H54 (cell line): ENCODE measurements at places on chromosomes 5 and 9.

- no peak for DNase-seq
Measured at GRCh38 chr5:108196276-108196675, 185.6 kb downstream of the FBXL17 start.

DNA sequence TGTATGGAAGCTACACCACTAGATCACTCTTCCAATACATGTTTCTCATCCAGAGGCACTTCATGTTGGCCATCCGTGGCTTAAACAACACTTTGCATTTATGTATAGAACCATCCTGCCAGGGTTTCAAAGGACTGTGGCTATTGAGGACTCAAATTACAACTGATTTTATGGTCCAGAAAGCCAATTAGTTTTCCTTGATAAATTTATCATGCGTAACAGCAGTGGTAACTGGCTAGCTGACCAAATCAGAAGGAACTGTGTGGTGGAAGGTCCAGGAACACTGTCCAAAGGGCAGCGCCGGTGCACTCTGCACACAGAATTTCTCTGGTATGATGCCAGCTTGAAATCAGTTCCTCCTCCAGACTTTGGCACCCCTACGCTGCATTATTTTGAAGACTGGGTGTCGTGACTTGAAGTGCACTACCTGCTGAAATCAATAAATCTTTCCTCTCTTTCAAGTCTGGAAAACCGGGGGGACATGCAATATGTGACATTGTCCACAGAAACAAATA is 69.3 kb upstream of the TMEM252 start:
- no peak for DNase-seq

GRCh38 chr9:98993570-98993945 is 49.9 kb downstream of the COL15A1 start:
- no peak for DNase-seq

DNA sequence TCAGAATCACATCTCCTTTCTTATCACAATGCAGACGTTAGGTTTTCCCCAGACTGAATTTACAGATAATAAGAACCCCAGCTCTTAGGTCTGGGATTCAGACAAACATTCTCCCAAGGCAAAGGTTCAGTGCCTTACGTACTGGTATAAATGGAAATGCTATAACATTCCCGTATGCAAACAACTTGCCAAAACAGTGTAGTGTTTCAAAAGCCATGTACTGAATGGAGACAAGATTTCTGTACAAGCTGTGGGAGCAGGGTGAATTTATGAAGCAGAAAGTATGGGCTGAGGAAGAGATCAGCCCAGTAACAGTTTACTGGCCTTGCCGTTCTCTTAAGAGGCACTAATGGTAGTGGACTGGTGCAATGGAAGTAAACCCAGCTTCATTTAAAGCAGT is 225.5 kb upstream of the ZNF462 start:
- DNase-seq = no peak

GRCh38 chr5:117414926-117415325 is 840.3 kb upstream of the SEMA6A start:
- DNase-seq = no peak

GRCh38 chr5:9653811-9654210 is 23.7 kb upstream of the TAS2R1 start:
- no peak for DNase-seq

- DNase-seq = no peak
Measured at GRCh38 chr9:91519520-91520277, 96.1 kb upstream of the NFIL3 start.

- no peak for DNase-seq
Measured at GRCh38 chr5:41617843-41618515, 107.6 kb upstream of the PLCXD3 start.

GRCh38 chr9:104386425-104387069 is 117.5 kb upstream of the OR13F1 start:
- DNase-seq = peak; percentile 20

- no peak for DNase-seq
Measured at GRCh38 chr5:135446615-135447014, 533 bp downstream of the DCANP1 start.

GRCh38 chr9:134190232-134191121 is 26.1 kb upstream of the RNU6ATAC start:
- no peak for DNase-seq

DNA sequence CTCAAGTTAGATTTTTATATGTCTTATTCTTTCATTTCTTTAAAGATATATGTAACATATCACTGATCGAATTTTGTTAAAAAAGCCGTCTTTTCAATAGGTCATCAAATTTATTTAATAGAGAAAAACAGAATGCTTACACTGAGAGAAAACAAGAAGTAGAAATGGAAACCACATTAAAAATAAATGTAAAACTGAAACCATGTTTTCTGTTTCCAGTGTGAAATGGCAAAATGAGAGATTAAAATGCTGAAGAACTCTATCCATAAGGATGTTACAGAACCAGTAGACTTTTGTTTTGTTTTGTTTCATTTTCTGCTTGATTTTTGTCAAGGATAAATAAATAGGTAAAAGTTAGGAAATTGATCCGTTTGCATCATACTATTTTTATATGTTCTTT is 210.1 kb downstream of the PRDM9 start:
- DNase-seq = no peak

- no peak for DNase-seq
Measured at GRCh38 chr5:171736976-171737891, 48.4 kb upstream of the SMIM23 start.

DNA sequence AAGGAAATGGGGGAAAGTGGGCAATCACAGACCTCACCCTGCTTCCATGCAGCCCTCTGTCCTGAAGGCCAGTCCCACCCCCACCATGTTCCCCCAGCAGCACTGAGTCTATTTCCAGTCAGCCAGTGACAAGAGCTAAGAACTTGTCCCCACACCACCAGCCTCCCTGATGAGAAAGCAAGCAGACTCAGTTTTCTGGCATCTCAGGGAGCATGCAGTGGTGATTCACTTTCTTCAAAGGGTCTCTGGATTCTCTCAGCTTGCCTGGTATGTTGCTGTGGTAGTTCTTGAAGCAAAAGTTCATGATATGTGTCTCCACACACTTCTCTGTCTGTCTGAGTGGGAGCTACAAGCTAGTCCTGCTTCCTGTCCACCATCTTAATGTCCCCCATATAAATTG is 799.9 kb upstream of the TYRP1 start:
- peak; percentile 3 for DNase-seq

DNA sequence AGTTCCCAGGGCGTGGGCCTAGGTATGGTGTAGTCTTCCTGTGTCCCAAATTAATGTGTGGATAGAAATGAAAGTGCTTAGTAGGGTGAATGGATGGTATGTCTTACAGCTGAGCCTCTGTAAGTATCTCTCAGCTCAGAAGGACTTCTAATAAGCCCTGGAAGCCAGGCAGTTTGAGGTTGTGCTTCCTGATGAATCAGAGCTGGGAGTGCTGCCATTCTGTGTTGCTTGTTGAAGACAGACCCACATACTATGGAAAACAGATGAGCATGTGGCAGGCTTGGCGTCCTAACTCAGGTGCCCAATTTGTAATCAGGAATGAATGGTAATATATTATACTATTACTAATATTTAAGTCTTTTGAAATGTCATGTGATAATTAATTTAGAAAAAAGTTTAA is 69.8 kb downstream of the CMYA5 start:
- DNase-seq = peak; percentile 14

GRCh38 chr5:139669662-139670368 is 21.7 kb downstream of the CXXC5 start:
- DNase-seq = no peak

DNA sequence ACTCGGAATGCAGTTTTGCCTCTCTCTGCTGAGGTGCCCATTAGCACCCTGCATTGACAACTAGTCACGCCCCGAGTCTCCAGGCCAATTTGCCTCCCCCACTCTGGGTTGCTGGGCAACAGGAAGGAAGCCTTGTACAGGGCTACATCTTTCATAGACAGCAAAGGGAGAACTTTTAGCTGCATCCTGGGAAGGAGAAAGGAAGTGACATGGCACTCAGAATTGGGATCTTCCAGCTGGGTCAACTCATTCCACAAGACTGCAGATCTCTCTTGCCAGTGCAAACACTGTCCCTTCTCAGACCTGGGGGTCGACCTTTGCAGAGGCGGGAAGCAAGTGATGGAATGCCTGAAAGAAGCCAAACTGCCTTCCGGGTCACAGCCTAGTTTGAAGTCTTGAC is 282.0 kb downstream of the SLIT3 start:
- no peak for DNase-seq

DNA sequence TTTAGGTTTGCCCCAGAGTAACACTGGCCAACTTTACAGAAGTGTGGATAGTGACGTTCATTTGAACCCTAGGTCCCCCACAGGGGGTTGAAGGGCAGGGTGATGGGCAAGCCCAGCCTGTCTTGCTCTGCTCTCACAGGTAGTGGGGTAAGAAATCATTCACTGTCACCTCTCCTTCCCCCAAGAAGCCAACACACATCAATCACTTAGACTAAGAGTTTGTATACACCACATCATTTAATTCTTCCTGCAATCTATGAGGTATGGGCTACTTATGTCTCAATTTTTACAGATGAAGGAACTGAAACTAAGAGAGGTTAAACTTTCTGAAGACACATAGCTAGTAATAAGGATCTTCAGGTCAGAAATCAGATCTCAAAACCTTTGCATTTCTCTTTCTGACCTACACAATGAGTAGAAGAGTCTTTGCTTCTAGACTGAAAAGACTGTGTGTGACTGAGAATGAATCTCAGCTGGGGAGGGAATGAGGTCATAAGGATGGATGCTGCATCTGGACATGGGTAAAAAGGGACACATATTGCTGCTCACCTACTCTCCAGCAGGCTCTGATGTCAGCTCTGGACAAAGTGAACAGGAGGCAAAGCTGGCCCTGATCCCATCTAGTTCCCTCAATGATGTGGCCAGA is 81.0 kb upstream of the EQTN start:
- DNase-seq = no peak

DNA sequence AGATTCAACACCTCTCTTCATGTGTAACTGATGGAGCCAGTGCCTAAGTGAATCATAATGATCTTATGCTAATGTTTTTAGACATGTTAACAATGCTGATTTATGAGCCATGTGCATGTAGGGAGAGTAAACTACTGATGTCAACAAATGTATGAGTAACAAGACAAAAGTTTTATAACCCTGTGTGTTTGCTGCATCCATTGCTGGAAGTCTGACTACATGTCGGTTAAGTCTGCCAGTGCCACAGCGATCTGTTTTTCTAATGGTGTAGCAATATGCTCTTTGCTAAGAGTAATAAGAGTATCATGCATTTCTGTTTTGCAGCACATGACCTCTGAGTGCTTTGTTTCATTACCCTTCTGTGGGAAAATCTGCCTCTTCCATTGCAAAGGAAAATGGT is 26.4 kb upstream of the TMOD1 start:
- DNase-seq = no peak

DNA sequence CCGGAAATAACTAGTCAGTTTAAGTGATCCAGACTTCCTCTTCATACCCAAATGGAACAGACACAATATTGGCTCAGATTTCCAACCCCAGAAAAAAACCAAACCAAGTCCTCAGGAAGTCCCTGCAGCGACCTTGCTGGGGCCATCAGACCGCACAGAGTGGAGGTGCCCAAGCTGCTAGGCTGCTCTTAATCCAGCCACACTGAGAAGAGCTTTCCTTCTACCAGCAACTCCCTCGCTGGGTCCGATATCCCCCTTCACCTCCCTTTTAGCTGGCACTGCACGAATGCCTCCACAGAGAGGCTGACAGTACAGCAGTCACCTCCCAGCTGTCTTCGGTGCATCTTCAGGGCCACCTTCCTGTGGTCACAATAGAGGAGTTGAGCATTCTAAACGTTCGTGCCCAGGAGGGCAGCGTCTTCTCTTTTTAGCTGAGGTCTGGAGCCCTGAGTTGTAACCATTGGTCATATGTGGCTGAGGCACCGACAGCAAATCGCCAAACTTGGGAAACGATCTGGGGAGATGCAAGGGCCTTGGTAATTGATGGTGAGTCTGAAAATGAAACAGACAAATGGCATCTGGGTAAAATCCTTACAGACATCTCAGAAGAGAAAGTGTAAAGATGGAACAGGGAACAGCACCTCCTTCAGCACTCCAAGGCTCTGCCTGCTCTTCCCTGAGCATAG is 5.7 kb downstream of the NAIF1 start:
- DNase-seq = no peak

DNA sequence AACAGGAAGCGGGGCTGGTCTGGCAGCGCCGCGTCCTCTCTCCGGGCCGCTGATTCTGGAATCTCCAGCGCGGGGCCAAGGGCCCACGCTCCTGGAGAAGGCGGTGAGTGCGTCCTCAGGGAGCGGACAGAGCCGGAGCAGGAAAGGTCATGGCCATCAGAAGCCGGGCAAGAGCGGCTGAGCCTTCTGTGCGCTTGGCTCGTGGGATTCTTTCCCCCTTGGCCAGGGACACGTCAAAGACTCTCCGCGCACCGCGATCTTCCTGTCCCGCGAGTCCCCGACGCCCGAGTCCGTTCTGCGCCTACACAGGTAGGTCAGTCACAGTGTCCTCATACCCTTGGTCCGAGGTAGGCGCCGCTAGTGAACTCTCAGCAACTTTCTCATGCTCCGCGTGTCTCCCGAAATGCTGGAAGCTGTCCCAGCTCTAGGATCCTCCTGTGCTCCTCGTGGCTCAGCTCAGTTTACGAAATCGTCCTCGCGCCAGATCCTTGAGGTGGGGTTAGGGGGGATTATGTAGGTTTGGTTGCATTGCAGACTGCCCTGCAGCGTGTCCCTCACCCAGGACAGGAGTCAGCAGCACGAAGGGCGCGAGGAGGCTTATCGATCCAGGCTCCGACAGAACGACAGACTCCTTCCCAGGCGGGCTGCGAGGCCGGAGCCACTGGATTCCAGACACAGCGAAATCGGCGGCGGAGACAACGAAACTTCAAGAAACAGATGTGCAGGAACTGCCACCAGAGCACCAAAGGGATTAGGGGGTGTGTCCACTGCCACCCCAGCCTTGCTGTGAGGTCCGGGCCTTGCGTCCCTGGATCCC is 8.7 kb downstream of the LHX6 start:
- DNase-seq = no peak

- DNase-seq = no peak
Measured at GRCh38 chr9:114945616-114946412, 15.4 kb upstream of the TNFSF8 start.

DNA sequence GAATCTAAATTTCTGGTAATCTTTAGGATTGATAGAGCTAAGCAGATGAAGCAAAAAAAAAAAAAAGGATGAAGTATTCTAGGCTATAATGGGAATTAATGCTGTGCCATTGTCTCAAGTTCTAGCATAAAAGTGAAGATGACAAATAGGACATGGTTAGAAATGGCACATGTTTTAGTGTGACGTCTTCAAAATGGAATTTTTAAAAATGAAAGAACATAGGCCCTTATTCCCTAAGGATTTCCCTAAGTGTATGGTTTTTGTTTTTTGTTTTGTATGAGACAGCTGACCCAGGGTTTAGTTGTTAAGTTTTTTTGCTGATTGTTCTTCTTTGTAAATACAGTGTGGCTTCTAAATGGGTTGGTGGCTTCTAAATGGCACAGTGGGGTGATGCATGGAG is 7.1 kb downstream of the TLE4 start:
- no peak for DNase-seq

DNA sequence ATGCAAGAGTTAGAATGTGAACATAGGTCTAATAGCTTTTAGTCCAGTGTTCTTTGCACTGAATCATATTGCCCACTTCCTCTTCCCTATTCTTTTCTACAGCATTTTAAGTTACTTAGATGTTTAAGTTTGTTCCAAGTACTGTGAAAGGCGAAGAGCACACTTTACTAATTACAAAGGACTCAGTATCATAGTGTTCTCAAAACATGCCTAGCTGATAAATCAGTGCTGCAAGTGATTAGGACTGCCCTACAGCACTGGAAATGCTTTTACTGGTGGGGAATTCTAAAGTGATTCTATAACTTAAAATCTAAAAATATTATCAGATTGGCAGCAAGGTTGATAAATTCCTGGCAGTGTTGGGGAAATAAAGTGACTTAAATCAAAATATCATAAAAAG is 177.9 kb upstream of the KCNN2 start:
- DNase-seq = no peak

GRCh38 chr5:45281081-45281480 is 415.1 kb downstream of the HCN1 start:
- no peak for DNase-seq
